ENCODE measurements at places on chromosomes 16 and 17.
A peak's percentile ranks its signal among the peaks of the same experiment; 100 is the strongest.

DNA sequence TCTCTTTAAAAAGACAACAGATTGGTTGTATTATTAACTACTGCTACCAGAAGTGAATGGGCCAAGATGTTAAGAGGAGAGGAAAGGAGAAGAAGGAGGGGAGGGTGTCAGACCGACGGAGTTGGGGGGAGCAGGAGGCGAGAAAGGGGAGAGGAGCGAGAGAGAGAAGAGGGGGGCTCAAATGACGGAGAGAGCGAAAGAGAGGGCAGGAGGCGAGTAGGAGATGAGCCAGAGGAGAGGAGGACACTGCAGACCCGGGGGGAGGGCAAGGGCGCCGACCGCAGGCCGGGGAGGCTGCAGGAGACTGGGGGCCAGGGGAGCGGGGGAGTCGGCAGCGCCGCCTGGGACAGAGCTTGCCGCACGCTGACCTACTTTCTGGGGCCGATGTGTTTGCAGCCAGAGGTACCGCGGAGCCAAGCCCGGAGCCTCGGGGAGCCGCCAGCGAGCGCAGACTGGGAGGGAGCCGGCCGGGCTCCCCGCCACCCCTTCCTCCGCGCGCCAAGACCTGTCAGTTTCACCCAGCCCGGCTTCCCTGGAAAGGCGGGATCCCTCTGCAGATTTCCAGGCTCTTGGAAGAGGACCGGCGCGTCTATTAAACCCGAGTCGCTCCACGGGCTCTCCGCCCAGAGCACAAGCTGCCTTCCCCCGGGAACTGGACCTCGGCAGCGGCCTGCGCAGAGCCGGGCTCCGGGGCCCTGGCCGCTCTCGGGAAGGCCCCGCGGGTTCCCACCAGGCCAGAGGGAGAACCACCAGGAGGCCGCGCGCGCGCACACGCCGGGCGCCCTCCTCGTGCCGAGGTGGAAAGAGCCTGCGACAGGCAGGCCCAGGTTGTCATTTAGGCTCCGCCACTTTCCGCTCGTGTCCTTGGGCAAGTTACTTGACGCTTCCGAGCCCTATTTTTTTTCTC is 74.6 kb downstream of the CMC2 start:
- DNase-seq, result no peak

DNA sequence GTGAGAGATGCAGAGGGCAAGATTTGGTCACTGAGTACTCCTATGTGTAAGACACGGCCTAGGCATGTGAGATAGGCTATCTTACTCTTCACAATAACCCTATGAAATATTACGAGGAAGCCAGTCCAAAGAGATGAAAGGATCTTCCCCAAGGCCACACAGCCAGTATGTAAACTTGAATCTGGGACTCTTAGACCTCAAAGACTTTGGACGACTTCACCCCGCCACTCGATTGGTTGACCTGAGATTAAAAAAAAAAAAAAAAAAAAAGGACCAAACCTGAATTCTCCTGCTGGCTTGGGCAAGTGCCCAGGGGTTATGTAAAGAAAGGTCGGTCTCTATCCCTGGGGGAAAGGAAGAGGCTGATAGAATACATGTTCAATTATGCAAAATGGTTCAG is 33.1 kb downstream of the PIPOX start:
- DNase-seq, result no peak

DNA sequence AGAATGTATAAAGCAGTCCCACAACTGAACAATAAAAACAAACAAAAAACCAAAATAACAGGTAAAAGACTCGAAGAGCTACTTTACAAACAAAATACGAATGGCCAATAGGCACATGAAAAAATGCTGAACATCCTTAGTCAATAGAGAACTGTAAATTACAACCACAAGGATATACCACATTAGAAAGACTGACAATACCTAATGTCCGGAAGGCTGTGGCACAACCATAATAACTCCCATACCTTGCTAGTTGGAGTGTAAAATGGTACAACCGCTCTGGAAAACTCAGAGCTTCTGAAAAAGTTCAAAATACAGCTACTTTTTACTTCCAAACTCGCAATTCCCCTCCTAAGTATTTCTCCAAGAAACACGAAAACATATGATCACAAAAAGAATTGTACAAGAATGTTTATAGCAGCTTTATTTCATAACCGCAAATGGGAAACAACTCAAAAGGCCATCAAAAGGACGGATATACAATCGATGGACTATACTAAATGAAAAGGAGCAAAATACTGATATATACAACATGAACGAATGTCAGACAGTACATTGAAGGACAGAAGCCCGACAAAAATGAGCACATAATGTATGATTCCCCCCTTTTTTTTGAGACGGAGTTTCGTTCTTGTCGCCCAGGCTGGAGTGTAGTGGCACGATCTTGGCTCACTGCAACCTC is 2.3 kb downstream of the TP53 start:
- DNase-seq, result no peak

- peak; percentile 66 for DNase-seq
Measured at GRCh38 chr17:75753514-75754377, 11.2 kb downstream of the GALK1 start.

DNA sequence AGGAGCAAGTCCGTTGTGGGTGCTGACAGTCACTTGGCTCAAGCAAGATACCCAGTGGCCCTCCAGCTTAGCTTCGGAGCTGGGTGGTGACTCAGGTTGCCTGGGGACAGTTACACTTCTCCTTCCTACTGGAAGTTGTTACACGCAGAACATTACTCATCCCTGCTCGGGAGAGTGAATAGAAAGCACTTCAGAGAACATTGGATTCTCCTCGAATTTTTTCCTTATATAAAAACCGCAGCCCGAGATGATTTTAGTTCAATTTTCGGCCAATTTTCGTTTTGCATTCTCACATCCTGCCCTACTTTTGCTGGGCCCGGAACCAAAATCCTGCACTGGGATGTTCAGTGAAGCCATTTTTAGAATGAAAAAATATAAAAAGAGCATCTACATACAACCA is 99.7 kb downstream of the ELAC2 start:
- DNase-seq, result no peak

- no peak for DNase-seq
Measured at GRCh38 chr16:74232806-74233465, 63.7 kb upstream of the PSMD7 start.

GRCh38 chr17:27458524-27458908 is 2.3 kb downstream of the KSR1 start:
- no peak for DNase-seq

DNA sequence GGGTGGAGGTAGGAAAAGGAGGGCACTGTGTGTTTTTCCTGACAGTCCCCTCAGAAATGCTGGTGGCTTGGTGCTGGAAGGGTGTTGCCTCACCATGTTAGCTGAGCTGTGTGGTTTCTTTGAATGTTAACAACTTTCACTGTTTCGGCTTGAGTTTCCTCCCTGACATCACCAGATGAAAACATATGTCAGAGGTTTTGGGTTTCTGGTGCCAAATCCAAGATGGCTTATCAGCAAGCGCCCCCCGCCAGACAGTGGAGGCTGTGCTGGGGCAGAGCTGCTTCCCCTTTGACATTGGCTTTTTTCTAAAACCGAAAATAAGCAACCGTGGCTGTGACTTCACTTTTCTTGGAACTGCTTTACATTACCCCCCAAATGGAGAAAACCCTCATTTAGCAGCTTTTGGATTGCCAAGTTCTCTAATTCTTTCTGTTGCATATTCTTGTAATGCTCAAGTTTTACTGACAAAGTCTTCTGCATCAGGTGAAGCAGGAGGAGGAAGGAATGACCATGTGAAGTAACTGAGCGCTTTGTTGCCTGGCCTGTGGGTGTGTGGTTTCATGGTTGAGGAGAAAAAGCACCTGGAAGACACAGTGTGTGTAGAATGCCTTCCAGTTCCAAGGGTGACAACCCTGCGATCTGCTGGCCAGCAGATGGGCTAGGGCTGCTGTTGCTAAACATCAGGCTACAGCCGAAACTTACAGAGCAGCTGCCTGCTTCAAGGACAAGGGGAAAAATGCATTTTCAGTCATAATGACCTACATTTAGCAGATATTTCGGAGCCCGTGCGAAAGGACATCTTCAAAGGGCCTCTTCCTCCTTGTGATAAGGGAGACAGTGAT is 9.7 kb downstream of the RMI2 start:
- DNase-seq, result peak; percentile 32
